ENCODE measurements at places on chromosomes 11 and 22. TPM values are rescaled to one million over a fixed set of nuclear protein-coding genes. Genes with fewer than 3 reads are reported as not detected.

KAT5 gene
- 61.7 TPM for total RNA-seq

OR52A5 gene
- total RNA-seq: not detected

PKNOX2 gene
- total RNA-seq: 0.95 TPM

MS4A3 gene
- total RNA-seq: not detected

C11orf91 gene
- total RNA-seq: not detected

KCNK4 gene
- not detected for total RNA-seq

BTBD18 gene
- not detected for total RNA-seq

DCDC1 gene
- total RNA-seq: 2.0 TPM
